Activated CD4-positive, alpha-beta T cell treated with anti-CD3 and anti-CD28 coated beads, Interleukin-2, amount 10 ng/mL, durations not matched to agents 24 days and 14 days (primary cell): ENCODE measurements at places on chromosomes 5 and 9. TPM values are rescaled to one million over a fixed set of nuclear protein-coding genes. Genes with fewer than 3 reads are reported as not detected.

Gene C9orf43
- 0.51 and 0.52 TPM in 2 replicates for total RNA-seq

Gene SPRY4
- total RNA-seq = 1.4 and 1.5 TPM in 2 replicates

Gene PLAA
- 45.7 and 47.0 TPM in 2 replicates for total RNA-seq

Gene FGD3
- 39.5 and 39.7 TPM in 2 replicates for total RNA-seq

Gene CDH9
- total RNA-seq = not detected in 2 replicates

Gene CDH6
- not detected in 2 replicates for total RNA-seq

Gene SERINC5
- 19.2 and 21.3 TPM in 2 replicates for total RNA-seq

Gene SAPCD2
- 22.8 and 23.8 TPM in 2 replicates for total RNA-seq
